ENCODE measurements at places on chromosomes 6 and 20.
A peak's percentile ranks its signal among the peaks of the same experiment; 100 is the strongest.

GRCh38 chr6:105179244-105180065 lies at the start of gene POPDC3:
Gene POPDC3, minus strand, starts transcription at chr6:105180014. Its CDS starts 18,105 bp downstream, at chr6:105161909.
- DNase-seq, result peak; percentile 30

- no peak for DNase-seq
These were observed 746 bp upstream of the PRND start for GRCh38 chr20:4720977-4721349.

DNA sequence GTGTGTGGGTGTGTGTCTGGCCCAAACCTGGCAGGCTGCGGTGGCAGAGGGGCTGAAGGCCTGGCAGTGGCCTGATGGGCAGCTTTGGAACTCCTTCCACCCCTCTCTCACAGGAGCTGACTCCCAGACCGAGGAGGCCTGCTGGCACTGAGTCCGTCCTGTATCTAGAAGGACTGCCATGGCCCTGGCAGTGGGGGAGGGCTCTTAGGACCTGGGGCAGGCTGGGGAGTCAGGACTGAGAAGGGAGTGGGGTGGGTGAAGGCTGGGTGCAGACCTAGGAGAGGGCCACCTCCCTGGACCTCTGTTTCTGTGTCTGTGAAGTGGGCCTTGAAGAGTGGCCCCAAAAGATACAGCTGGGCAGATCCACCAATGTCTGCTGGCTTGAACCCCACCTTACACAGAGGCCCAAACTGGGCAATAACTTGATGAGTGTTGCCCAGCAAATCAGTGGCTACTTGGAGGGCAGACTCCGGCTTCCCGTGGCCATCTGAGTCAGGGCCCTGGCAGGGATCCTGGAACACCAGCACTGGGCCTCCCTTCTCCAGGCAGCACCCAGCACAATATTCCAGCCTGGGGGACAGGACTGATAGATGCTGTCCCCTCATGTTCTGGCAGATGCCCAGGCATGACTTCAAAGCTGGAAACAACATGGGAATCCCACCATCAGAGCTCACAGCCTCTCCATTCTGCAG lies 46.7 kb upstream of the BLCAP start:
- no peak for DNase-seq

DNA sequence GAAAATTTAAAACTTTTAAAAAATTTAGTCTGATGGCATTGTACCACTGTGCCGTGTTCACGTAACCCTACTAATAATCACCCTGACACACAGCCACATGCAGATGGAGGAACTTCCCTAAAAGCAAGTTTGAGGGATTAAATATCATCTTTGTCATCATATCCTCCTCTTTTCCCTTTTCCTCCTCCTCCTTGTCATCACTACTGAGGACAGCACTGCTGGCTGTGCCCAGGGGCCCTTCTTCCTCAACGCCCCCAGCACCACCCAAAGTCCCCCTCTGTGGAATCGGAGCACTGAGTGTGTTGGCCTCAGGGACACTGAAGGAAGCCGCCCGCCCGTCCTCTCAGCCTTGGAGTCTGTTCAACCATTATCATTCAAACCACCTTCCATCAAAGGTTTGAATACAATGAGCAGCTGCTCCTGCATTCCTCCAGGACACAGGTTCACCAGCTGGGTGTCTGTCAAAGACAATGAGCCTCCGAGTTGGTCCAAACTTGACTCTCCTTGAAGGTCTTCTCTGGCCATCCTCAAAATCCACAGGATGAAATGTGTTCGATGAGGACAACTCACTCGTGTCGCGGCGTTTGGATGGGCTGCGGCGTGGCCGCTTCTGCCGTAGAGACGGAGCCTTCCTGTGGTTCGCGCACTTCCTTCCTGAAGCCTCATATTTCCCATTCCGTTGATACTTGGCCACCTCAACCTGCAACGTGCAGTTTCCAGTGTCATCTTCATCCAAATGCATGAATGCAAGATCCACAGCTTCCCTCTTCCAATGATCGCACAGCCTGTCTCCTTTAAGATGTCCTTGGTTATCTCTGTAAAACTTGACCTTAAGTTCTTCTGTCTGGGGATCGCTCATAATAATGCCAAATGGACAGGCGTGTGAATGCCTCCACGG lies 23.3 kb downstream of the NQO2 start:
- peak; percentile 19 for DNase-seq

- peak; percentile 24 for DNase-seq
These were observed 419.9 kb downstream of the HAO1 start for GRCh38 chr20:7520361-7520760.

DNA sequence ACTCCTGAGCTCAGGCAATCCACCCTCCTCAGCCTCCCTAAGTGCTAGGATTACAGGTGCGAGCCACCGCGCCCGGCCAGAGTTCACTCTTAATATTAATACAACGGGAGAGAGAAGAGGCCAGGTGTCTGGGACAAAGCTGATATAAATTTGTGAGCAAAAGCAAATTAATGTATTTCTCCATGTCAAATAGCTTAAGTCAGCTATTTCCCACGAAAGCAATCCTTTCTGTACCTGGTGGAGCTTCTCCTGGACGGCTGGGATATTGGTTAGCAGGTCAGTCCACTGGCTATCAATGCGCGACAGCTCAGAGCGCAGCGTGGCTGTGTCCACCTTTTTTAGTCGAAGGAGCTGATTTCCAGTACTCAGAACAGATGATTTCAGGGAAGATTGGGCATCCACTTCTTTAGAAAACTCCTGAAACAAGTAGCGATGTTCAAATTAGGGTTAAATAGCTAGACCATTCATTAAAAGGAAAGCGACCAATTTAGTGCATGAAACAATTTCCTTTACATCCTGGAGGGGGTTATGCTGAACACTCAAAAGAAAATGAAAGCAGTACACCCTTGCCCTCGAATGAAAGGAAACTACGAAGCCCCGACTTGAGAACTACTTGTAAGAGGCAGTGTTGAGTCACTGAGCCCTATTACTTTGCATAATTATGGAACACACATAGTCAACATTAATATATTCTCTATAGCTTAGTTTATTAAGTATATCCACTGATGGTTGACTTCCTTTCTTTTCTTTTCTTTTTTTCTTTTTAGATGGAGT lies 403.4 kb downstream of the SYNE1 start:
- no peak for DNase-seq

DNA sequence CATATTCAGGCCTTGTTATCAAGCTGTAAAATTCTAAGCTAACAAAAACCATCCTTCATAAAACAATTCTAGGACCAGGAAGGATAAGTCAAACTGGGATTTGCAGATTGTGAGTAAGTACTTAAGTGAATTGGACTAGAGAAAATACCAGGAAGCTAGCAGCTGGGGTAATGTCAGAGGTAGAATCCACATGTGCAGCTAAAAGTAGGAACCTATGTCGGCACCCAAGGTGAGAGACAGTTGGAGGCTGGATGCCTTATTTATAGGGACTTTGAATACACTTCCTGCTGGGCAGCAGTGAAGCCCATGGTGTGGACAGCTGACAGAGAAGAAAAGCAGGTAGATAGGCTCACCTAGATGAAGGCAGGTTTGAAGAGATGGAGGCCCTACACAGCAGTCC lies 127.3 kb downstream of the FLRT3 start:
- no peak for DNase-seq

DNA sequence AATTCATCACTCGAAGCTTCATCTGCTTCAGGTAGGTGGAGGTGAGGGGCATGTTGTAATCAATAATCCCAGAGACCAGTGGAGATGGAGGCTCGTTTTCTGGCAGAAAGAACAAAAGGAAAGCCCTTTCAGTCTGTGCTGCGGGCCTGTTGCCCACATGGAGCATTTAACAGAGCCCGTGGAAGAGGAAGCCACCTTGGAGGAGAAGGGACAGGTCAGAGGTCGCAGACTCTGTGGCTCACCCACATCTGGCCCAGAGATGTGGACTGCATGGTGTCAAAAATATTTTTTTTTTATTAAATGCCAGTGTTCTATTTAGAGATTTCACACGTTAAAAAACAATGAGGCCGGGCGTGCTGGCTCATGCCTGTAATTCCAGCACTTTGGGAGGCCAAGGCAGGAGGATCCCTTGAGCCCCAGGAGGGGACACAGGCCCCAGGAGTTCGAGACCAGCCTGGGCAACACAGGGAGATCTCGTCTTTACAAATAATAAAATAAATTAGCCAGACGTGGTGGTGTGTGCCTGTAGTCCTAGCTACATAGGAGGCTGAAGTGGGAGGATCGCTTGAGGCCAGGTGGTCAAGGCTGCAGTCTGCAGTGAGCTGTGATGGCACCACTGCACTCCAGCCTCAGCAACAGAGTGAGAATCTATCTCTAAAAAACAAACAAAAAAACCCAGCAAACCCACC lies 73.6 kb downstream of the NOL4L start:
- no peak for DNase-seq

DNA sequence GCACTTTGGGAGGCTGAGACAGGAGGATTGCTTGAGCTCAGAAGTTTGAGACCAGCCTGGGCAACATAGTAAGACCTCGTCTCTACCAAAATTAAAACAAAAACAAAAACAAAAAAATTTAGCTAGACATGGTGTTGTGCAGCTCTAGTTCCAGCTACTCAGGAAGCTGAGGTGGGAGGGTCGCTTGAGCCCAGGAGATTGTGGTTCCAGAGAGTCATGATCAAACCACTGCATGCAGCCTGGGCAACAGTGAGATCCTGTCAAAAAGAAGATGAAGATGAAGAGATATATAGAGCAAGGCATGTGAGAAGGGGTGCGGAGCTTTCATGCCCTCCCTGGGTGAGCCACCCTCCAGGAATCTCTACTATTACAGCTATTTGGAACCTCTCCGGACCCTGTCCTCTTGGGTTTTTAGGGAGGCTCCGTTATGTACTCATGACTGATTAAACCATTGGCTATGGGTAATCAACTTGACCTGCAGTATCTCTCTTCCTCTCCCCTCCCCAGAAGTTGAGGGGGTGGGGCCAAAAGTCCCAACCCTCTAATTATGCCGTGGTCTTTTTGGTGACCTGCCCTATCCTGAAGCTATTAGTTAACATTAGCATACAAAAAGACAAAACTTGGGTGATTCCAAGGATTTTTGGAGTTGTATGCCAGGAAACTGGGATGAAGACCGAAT lies 9.0 kb downstream of the POLH start:
- DNase-seq, result no peak

DNA sequence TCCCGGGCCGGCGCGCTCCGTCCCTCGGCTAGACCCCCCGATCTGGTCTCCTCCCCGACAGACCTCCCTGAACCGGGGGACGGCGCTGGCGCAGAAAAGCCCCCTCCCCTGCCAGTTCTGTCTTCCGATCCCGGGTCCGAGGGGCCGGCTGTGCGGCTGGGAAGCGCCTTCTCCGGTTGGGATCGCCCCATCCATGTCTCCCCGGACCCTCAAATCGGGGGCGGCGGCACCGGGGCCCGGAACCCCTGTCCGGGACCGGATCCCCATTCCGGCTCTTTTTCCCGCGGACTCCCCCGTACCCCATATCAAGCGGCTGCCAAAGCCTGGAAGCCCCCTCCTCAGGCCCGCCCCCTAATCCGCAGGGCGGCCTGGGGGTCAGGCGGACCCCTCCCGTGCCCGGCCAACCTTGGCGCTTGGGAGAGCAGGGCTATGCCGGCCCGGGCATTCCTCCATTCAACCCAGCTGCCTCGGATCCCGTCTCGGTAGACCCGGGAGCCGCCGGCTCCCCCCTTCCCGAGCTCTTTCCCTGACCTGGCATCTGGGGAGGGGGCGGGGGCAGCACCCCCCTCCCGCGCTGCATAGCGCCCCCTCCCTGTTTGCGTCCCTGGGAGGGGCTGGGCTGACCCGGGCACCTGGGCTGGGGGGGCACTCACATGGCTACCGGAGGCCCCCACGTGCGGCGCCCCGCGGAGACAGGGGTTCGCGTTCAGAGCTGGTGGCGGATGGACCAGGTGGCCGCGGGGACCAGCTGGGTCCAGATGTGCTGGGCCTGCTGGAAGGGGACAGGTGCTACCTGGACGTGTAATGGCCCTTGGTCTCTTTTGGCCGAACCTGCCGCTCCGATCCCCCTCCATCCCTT lies 643 bp downstream of the DLGAP4 start:
- no peak for DNase-seq

DNA sequence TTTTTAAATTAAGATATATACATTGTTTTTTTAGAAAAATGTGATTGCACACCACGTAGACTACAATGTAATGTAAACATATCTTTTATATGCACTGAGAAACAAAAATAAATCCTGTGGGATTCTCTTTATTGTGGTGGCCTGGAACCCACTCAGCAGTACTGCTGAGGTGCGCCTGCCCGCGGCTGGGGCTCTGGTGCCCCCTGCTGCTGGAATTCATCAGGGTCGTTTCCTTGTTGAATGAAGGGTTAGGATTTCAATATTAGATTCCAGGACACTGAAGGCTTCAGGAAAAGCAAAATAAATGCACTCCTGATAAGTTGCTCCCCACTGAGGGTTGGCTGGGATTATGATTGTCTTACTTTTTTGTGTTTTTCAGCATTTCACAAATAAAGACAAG lies 175.8 kb upstream of the GGTLC1 start:
- DNase-seq, result no peak

- DNase-seq, result peak; percentile 60
These were observed 36.0 kb upstream of the SLC35D3 start for GRCh38 chr6:136886091-136886490.

DNA sequence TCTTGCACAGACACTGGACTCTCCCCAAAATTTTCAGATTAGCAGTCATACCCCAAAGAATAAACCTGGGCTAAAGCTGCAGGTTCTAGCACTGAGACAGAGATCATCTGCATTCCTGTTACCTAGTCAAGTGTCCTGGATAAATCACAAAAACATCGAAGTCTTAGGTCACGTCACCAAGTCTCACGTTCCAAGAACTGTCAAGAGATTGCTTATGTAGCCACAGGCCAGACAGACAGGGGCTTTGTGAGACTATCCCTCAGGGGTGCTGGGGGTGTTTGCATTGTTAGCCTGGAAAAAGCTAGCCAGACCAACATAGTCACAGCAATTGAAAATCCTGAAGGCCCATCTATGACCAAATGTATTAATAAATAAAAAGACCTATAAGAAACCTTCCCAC lies 243.1 kb upstream of the PREP start:
- no peak for DNase-seq

DNA sequence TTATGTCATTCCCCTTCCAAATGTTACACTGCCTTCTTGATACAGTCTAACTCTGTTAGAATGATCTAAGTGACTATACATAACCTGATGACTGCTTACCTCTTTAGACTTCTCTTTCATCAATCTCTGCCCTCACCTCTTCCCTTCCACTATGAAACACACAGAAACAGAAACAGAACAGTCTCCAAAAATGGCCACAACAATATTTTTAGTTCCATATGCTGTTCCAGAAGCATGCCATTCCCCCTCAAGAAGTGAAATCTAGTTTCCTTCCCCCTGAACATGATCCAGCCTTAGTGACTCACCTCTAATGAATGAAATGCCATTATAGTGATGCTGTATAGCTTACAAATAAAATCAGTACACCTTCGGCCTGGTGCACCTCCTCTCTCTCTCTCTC lies 229.3 kb upstream of the TENT5A start:
- peak; percentile 71 for DNase-seq

GRCh38 chr6:160678230-160678629 lies 14.2 kb upstream of the LPA start:
- DNase-seq, result peak; percentile 38

- no peak for DNase-seq
These were observed 80.8 kb upstream of the KCNK16 start for GRCh38 chr6:39403304-39403703.

DNA sequence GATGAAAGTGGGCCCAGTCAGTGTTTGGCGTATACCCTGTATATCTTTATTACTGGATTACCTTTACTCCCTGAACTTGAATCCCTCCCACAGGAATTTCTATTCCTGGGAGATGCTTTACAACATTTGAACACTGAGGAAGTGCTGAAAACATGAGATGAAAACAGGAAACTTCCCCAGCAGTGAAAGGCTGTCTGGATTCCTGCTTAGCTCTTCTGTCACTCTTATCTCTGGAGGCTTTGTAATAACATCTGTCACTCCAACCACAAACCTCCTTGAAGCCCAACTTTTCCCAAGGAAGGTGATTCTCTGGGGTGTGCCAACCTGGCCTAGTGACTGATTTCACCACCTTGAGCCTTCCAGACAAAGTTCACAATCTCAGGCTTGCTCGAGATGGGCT lies 264.5 kb upstream of the BMP2 start:
- no peak for DNase-seq
